ENCODE measurements at places on chromosomes 3 and 15.

- no peak for DNase-seq
Observed at GRCh38 chr15:89531796-89532537, 35.6 kb upstream of the RHCG start.

GRCh38 chr15:95620934-95621579, 709.4 kb upstream of the NR2F2 start:
- DNase-seq, result no peak

DNA sequence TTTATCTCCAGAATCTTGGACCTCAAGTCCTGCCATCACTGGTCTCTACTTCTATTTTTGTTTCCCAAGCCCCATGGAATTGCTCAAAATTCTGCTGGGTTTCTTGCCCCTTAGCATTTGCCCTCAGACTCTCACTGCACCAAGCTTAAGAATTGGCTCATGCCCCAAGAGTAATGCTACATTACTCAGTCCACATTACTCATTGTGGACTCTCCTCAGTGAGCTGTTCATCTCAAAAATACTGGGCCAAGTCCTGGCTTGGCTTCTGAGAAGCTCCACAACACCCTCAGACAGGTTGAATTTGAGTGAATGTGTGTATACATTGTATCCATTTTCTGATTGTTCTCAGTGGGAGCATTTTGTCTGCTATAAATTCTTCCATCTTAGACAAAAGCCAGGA, 364.4 kb upstream of the ARHGEF26 start:
- no peak for DNase-seq

DNA sequence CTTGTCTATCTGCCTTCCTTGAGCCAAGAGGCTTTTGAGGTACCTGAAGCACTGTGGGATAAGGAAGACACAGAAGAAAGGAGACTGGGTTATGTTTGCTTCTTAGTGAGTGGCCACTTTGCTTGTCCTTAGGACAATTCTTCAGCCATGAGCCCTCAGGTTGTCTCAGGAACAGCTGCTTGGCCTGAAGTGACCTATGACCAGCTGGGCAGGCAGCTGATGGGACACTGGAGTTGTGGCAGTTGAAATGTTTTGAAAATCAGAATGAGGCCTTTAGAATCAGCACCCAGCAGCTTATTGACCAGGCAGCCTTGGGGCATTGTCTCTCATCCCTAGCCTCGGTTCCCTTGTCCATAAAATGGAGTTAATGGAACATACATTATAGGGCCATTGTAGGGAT, 37.0 kb downstream of the RBP2 start:
- no peak for DNase-seq

- DNase-seq, result no peak
Observed at GRCh38 chr15:31504462-31504839, 177.8 kb downstream of the KLF13 start.

DNA sequence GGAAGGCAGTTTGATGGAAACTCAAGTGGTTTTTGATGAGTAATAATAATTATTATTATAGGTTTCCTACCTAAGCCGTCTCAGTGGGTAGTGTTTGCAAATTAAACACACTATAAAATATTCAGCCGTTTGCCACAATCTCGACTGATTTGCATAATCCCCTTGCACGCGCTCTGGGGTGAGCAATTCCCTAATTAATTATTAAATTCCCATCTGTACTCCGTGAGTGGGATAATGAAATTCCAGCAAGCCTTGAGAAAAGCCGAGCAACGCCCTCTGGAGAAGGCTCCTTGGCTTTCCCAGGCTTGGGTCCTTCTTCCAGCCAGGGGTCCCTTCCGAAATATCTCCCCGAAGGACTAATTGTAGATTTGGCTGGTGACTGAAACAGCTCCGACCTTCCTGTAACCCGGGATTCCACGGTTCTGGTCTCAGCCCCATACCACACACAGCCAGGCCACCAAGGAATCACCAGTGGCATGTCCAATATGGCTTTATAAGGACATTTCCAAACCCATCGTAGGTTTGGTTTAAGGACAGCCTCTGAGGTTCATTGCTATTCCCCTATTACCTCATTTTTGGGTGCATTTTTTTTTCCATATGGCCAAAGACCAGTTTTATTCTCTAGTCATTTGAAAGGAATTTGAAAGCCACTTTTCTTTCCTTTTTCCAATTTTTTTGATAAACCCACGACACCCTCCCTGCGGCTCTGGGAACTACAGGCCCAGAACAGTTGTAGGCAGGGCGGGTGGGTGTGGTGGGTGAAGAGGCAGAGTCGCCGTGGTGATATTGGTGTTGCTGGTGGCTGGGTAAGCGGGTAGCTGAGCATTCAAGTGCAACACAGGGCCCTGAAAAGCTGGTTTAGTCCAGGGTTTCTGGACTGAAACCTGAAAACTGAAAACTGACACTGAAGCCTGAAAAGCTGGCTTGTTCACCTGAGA, 33.2 kb upstream of the RGMA start:
- no peak for DNase-seq

GRCh38 chr3:144127700-144128099, 156.1 kb downstream of the DIPK2A start:
- no peak for DNase-seq

GRCh38 chr3:49534581-49535441, 19.5 kb upstream of the BSN start:
- DNase-seq, result no peak

DNA sequence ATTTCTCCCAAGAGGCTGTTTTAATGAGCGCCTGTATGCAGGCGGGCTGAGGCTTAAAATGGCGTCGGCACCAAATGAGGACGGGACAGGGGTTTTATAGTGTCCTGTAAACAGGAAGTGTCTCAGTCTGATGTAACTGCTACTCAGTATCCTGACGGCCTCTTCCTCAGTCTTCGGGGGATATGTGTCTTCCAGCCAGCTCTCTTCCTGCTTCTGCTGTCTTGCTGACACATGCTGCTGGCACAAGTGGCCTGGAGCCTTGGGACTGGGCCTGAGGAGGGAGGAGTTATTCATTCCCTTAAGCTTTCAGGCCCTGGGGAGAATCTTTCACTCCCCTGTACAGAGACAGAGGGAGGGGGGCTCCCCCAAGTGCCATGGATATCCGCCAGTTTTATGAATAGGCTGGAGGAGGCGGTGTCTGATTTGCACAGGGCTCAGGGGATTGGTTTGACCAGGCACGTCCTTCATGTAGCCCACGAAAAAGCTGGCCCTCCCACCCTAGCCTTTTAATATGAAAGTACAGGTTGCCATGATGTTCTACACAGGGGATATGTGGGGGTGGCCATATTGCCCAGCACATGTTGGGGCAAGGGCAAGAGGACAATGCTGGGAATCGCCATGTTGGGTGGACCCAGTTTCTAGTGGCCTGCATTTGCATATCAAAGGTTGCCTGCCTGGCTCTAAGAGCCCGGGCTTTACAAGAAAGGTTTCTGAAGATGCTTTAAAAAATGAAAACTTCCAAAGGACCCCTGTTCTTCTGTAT, 19.9 kb downstream of the NDUFB4 start:
- DNase-seq, result no peak

- no peak for DNase-seq
Observed at GRCh38 chr3:112482675-112483074, 16.6 kb downstream of the BTLA start.

- DNase-seq, result peak; percentile 60
Observed at GRCh38 chr3:66499881-66500575, 794 bp downstream of the LRIG1 start.

- DNase-seq, result no peak
Observed at GRCh38 chr3:14520149-14520548, 20.0 kb downstream of the GRIP2 start.

GRCh38 chr3:106823701-106824100, 553.5 kb upstream of the CCDC54 start:
- DNase-seq, result no peak

- DNase-seq, result no peak
Observed at GRCh38 chr15:68933001-68933400, 2.7 kb downstream of the SPESP1 start.

DNA sequence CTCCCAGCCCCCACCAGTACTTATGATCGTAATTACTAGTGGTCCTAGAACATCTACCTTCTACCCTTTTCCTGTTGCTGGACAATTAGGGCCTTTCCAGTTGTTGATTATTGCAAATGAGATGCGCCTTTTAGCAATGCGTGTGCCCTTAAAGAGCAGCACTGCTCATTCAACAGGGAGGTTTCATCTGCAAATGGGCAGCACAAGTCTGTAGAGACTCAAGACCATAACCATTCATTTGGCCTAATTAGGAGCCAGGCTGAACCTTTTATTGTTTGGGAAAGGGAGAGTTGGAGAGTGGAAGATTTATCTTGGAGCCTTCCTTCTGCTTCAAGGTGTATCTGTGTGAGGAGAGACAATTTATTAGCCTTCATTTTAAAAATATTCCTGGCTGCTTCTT, 42.3 kb downstream of the BOC start:
- no peak for DNase-seq

DNA sequence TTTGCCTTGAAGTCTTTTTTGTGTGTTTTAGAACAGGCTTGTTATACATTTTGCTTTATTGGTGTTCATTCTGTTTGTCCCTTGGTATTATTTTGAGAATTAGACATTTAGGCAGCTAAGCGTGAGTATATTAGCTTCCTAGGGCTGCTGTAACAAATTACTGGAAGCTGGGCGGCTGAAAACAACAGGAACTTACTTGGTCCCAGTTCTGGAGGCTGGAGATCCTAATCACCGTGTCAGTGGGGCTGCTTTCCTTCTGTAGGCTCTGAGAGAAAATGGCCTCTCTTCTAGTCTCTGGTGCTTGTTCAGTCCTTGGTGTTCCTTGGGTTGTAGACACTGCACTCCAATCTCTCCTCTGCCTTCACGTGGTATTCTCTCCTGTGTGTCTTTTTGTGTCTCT, 142.3 kb downstream of the KLHL25 start:
- DNase-seq, result no peak

GRCh38 chr15:62745621-62746225, 296.8 kb upstream of the TPM1 start:
- no peak for DNase-seq

GRCh38 chr3:107987036-107987939, 103.5 kb downstream of the CD47 start:
- peak; percentile 90 for DNase-seq

- no peak for DNase-seq
Observed at GRCh38 chr15:71651750-71652186, 158.6 kb upstream of the NR2E3 start.

GRCh38 chr3:179402963-179403362, 48.3 kb downstream of the GNB4 start:
- no peak for DNase-seq

DNA sequence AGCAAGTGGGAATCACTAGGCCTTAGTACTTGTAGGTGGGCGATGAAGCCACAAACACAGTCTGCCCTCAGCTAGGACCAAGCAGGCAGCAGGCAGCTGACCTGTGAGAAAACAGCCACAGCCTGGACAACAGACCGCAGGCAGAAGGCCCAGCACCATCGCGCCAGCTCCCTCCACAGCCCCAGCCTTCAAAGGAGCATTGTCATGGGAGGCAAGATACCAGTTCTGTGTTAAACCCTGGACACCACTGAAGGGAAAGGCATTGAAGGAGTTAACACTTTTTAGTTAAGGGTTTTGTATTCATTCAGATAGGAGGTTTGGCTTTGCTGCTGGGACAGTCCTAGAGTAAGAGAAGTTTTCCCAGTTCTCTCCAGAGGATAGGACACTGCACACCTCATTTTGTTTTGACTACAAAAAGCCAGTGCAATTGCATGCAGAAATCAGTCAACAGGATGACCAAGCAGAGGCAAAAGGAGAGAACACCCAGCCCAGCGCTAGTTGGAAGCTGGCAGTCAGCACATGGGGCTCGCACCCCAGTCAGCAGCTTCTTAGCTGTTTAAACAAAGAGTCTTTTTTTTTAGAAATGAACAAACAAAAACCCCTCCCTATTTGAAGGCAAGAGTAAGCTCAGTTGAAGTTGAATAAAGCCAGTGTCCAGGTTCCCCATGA, 286.1 kb upstream of the TPM1 start:
- DNase-seq, result no peak

DNA sequence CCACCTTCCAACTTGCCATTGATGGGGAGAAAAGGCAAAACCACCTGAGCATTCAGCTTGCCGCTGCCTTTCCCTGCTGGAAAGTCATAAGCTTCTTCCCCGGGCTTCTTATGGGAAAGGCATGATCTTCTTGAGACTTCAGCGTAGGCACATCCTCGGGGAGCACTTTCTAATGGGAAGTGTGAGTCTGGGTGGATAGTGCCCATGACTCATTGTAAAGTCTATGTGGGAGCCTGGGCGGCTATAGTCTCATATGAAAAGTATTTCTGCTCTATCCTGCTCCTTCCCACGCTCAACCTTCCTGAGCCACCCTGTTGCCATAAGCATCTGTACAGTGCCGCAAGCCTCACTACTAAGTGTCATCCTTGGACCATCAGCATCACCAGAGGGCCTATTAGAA, 309.9 kb upstream of the THBS1 start:
- DNase-seq, result no peak

- no peak for DNase-seq
Observed at GRCh38 chr15:95712785-95713184, 617.7 kb upstream of the NR2F2 start.

- DNase-seq, result peak; percentile 73
Observed at GRCh38 chr15:73677146-73677607, 7.0 kb upstream of the CD276 start.

DNA sequence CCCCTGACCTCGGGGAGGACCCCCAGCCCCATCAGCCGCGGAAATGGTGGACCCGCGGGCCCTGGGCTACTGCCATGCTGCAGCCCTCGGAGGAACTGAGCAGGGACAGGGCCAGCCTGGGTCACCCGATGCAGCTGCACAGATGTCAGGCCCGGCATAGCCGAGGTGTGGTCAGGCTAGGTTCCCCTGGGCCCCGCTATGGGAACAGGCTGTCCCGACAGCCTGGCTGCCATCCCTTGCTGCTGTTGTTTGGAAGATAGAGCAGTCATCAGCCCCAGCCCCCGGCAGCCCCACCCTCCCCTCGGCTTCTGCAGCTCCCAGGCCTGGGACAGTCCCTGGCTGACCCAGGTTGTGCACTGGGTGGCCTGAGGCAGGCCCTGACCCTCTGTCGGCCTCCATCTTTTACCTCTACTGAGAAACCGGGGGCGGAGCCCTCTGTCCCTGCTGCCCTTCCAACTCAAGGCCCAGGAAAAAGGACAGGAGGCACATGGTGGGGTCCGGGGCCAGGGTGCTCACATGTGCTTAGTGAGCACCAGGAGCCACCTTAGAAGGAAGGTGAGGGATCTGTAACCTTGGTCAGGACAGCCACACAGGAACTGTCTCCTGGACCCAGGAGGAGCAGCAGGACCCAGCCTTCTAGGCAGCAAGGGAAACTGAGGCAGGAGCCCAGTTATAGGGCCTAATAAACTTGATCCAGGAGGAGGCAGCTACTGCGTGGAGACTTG, 31.5 kb upstream of the FBLN2 start:
- DNase-seq, result no peak
